NCI-H2081 treated with DMSO at 0.1 percent for 48 hours (cell line): ENCODE measurements at places on chromosomes 11 and 22.

DNA sequence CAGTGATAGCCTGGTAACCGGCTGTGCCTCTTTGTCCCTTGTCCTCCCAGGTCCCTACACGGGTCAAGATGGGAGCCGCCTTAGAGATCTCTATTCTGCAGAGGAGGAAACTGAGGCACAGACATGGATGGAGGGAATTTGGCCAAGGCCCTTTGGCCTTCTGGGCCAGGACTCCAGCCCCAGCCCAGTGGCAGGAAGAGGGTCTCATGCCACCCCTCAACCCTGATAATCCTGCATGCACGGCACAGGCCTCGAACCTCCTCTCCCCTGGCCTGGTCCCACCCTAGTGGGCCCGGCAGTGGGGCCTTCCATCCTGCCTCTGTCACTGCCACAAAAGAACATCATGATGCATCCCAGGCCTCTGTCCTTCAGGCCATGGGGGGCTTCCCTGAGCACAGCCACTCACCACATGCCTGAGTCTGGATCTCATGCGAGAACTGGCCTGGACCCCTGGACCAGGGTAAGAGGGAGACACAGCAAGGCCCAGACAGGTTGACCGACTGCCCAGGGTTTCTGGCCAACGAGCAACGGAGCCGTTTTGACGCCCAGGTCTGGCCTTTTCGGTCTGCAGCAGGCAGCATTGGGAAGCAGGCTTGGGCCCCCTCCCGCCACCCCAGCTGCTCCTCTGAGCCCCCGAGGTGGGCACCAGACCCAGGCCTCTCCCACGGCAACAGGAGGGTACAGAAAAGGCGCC is 6.5 kb downstream of the LINC01488 start:
- no peak for DNase-seq

GRCh38 chr11:44637487-44637886 is 72.0 kb downstream of the CD82 start:
- no peak for DNase-seq

- DNase-seq: no peak
Observed at GRCh38 chr11:122173587-122173986, 57.6 kb upstream of the BLID start.

DNA sequence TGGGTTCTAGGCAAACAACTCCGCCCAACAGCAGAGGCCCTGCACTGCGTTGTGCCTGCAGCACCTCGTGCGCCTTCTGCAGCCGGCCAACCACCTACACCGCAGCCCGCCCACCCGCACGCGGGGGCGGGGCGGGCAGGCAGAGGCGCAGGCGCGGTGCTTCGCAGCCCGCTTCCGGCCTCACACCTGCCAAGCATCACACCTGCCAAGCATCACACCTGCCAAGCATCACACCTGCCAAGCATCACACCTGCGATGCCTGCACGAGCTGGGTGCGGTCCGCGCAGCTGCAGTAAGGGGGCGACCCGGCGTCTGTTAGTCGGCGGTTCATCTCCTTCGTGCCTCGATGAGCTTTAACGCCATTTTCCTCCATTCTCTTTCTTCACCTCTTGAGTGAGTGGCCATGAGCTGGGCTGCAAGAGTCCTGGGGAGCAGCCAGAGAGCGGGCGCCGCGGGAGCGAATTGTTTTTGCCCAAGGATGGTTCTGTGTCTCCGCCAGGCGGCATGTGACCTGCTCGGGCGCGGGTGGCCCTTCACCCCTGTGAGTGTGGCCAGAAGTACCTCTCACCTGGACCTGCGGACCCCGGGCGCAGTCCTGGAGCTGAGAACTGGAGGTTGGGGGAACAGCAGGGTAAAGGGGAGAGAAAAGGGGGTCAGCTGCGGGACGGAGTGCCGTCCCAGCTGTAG is at the start of gene LDHAL6A:
Gene LDHAL6A, plus strand, starts transcription at position 171 of the 687 bp plus-strand sequence. CDS start 825 bp downstream, outside the sequence.
- DNase-seq: no peak

DNA sequence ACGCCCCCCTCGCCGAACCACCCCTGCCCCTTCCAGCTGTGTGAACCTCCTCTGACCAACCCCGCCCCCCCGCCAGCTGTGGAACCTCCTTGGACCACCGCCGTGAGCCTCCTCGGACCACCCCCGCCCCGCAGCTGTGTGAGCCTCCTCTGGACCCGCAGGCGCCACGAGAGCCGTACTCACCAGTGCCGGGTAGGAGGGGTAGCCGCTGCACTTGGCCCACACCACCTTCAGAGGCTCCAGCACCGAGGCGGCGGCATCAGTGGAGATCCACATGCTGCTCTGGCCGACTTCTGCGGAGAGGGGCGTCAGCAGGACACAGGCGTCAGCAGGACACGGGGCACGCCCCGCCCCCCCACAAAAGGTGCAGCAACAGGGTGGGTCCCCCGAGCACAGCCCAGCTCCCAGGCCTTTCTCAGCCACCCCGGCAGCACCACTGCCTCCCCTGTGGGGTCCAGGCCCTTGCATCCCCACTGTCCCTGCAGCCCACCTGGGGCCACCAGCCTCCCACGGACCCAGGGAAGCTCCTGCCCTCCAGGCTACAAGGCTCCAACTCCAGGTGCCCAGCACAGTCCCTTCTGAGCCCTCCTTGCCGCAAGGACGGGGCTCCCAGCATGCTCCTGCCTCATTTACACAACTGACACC is 51.7 kb downstream of the BRD1 start:
- no peak for DNase-seq

- DNase-seq: no peak
Observed at GRCh38 chr22:33385611-33386010, 327.4 kb upstream of the SYN3 start.

DNA sequence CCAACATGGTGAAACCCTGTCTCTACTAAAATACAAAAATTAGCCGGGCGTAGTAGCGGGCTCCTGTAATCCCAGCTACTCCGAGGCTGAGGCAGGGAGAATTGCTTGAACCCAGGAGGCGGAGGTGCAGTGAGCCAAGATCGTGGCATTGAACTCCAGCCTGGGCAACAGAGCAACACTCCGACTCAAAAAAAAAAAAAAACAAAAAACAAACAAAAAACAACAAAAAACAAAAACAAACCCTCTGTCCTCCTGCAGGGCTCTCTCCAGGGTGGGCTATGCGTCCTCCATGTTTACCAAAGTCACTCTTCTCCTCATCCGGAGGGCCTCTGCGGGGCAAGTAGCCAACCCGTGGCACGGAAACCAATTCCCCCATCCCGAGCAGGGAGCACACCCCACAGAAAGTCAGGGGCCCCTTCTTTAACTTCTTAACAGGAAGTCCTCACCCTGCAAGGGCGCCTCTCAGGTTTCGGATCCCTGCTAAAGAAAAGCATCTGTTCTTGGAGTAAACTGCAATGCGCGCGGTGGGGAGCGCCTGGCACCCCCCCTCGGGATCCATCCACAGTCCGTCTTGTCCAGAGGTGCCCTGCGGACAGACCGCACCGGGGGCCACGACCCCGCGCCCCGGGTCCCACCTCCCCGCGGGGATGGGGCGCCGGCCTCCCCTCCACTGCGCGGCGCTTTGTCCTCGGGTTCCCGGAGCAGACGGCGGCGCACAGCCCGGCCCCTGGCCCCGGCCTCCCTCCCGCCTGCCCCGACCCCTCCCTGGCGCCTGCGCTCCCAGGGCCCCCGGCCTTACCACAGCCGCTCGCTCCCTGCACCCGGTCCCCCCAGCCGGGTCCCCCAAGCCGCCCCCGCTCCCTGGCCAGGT is 712 bp downstream of the CERK start:
- DNase-seq: no peak

- DNase-seq: no peak
Observed at GRCh38 chr22:29346659-29347058, 31.2 kb upstream of the RASL10A start.

- no peak for DNase-seq
Observed at GRCh38 chr11:126963603-126964363, 36.8 kb downstream of the KIRREL3 start.

- DNase-seq: no peak
Observed at GRCh38 chr22:29339381-29340235, 24.1 kb upstream of the RASL10A start.
